ENCODE measurements at places on chromosomes 5 and 9. TPM values are rescaled to one million over a fixed set of nuclear protein-coding genes. Genes with fewer than 3 reads are reported as not detected.

- no peak overlapping the region for H3K4me3 ChIP-seq
- peaks cover 10% of the 10 kb centered on the region for H3K27me3 ChIP-seq
- H3K4me1 ChIP-seq, result peaks cover 22% of the 10 kb centered on the region
These were observed 2.6 kb upstream of the OLFML2A start for GRCh38 chr9:124774129-124774978.

GRCh38 chr9:134391319-134392231, 65.3 kb downstream of the RXRA start:
- no peak overlapping the region for H3K4me3 ChIP-seq
- no peak overlapping the region for H3K27ac ChIP-seq
- H3K36me3 ChIP-seq, result no peaks in the 10 kb centered on the region
- no peaks in the 10 kb centered on the region for H3K27me3 ChIP-seq
- no peak for DNase-seq

GRCh38 chr9:14935106-14935751, 25.0 kb upstream of the FREM1 start:
- DNase-seq, result no peak
- H3K27ac ChIP-seq, result no peak overlapping the region
- no peaks in the 10 kb centered on the region for H3K27me3 ChIP-seq
- H3K4me1 ChIP-seq, result no peaks in the 10 kb centered on the region
- no peaks in the 10 kb centered on the region for H3K36me3 ChIP-seq
- no peak overlapping the region for H3K4me3 ChIP-seq

- no peaks in the 10 kb centered on the region for H3K4me1 ChIP-seq
- H3K4me3 ChIP-seq, result no peak overlapping the region
- no peaks in the 10 kb centered on the region for H3K27me3 ChIP-seq
These were observed 187.2 kb upstream of the ANKRD55 start for GRCh38 chr5:56420323-56420722.

GRCh38 chr9:136090768-136091581, 4.1 kb downstream of the NACC2 start:
- H3K27ac ChIP-seq, result no peak overlapping the region

CCDC171 gene
- 2.0 TPM for total RNA-seq

- H3K4me1 ChIP-seq, result peaks cover 9% of the 10 kb centered on the region
- no peak for DNase-seq
- no peak overlapping the region for H3K27ac ChIP-seq
- no peak overlapping the region for H3K4me3 ChIP-seq
These were observed 7.4 kb downstream of the RNF208 start for GRCh38 chr9:137214620-137215019.

GRCh38 chr9:33165263-33166151, 1.6 kb downstream of the B4GALT1 start:
- peak; percentile 84 for DNase-seq
- H3K4me1 ChIP-seq, result peaks cover 47% of the 10 kb centered on the region
- peak overlapping the region; percentile 83 for H3K4me3 ChIP-seq
- peak overlapping the region; percentile 84 for H3K27ac ChIP-seq

VAV2 gene
- 41.6 TPM for total RNA-seq

PCDHA13 gene
- 1.2 TPM for total RNA-seq

DNA sequence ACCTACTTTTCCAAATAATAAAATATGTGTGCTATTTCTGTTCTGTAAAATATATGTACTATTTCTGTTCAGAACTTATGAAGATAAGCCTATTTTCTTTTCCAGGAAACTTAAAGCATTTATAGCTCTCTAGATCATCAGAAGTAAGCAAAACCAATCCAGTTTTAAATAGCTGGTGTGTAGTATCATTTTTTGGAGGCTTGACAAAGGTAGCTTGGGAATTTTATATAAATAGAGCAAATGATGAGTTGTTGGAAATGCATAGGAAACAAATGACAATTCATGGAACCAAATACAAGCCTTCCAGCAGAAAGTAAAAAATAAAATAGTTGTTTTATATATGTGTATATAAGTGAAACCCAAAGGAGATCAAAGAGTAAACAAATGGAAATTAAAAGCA, 1038.1 kb upstream of the ARRDC3 start:
- no peaks in the 10 kb centered on the region for H3K27me3 ChIP-seq
- no peak for DNase-seq
- H3K4me1 ChIP-seq, result no peaks in the 10 kb centered on the region
- no peaks in the 10 kb centered on the region for H3K36me3 ChIP-seq
- no peak overlapping the region for H3K27ac ChIP-seq

- no peaks in the 10 kb centered on the region for H3K27me3 ChIP-seq
- peaks cover 16% of the 10 kb centered on the region for H3K4me1 ChIP-seq
- H3K27ac ChIP-seq, result no peak overlapping the region
- H3K4me3 ChIP-seq, result no peak overlapping the region
These were observed 11.2 kb upstream of the NFIB start for GRCh38 chr9:14325147-14325546.

- H3K4me3 ChIP-seq, result no peak overlapping the region
- H3K4me1 ChIP-seq, result peaks cover 11% of the 10 kb centered on the region
- H3K27me3 ChIP-seq, result no peaks in the 10 kb centered on the region
- H3K36me3 ChIP-seq, result peaks cover 5% of the 10 kb centered on the region
- no peak for DNase-seq
- no peak overlapping the region for H3K27ac ChIP-seq
These were observed 34.8 kb downstream of the ATP6V0E1 start for GRCh38 chr5:173018358-173018757.

DNA sequence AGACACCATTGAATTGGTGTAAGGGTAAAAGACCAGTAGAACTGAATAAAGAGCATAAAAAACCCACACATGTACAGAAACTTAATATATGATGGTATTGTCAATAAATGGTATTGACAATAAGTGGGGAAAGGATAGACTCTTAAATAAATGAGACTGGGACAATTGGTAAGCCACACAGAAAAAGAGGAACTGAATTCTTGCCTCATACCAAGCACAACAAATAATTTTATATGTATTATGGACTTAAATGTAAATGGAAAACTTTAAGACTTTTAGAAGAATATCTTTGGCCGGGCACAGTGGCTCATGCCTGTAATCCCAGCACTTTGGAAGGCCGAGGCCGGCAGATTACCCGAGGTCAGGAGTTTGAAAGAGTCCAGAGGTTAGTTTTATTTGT, 37.9 kb upstream of the PPP2CA start:
- no peaks in the 10 kb centered on the region for H3K4me1 ChIP-seq
- no peak overlapping the region for H3K27ac ChIP-seq
- H3K36me3 ChIP-seq, result no peaks in the 10 kb centered on the region
- no peaks in the 10 kb centered on the region for H3K27me3 ChIP-seq

GRCh38 chr5:11803436-11803835, 100.8 kb downstream of the CTNND2 start:
- no peaks in the 10 kb centered on the region for H3K36me3 ChIP-seq
- H3K4me3 ChIP-seq, result no peak overlapping the region
- H3K4me1 ChIP-seq, result no peaks in the 10 kb centered on the region
- no peaks in the 10 kb centered on the region for H3K27me3 ChIP-seq

SPARC gene
- total RNA-seq, result 15,667 TPM

GRCh38 chr5:167001246-167001645, 1290.2 kb upstream of the WWC1 start:
- no peak for DNase-seq
- no peaks in the 10 kb centered on the region for H3K27me3 ChIP-seq
- H3K27ac ChIP-seq, result no peak overlapping the region
- no peak overlapping the region for H3K4me3 ChIP-seq
